ENCODE measurements at places on chromosomes 4 and X. TPM values are rescaled to one million over a fixed set of nuclear protein-coding genes. Genes with fewer than 3 reads are reported as not detected.

- H3K4me3 ChIP-seq = no peak overlapping the region
- peaks cover 13% of the 10 kb centered on the region for H3K4me1 ChIP-seq
- H3K27ac ChIP-seq = no peak overlapping the region
- peak; percentile 82 for DNase-seq
These were observed 765.4 kb upstream of the PCDH10 start for GRCh38 chr4:132383571-132384199.

DNA sequence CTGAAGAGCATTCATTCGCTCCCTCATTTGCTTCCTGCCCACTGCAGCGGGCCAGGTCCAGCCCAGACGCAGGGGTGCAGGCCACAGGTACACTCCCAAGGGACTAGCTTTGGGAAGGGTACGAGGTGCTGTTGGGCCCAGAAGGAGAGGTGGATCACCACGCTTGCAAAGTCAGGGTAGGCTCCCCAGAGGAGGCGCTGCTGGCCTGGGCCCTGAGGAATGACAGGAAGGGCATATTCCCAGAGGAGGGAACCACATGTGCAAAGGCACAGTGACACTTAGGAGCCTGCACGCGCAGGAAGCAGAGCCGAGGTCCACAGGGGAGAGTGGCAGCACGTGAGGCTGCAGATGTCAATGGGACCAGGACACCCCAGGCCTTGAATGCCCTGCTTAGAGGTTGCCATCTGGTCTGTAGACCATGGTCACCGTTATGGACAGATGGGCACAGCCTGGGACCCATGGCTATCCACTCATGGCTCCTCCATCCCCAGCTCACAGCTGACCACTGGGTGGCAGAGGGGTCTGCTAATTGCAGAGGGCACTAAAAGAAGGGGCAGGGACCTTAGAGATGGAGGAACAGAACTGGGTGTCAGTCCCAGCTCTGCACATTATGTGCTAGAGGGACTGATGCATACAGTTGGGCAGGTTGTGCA lies 7.9 kb downstream of the HTRA3 start:
- H3K36me3 ChIP-seq = no peaks in the 10 kb centered on the region
- peaks cover 54% of the 10 kb centered on the region for H3K4me1 ChIP-seq
- H3K27ac ChIP-seq = peak overlapping the region; percentile 98
- DNase-seq = no peak

DNA sequence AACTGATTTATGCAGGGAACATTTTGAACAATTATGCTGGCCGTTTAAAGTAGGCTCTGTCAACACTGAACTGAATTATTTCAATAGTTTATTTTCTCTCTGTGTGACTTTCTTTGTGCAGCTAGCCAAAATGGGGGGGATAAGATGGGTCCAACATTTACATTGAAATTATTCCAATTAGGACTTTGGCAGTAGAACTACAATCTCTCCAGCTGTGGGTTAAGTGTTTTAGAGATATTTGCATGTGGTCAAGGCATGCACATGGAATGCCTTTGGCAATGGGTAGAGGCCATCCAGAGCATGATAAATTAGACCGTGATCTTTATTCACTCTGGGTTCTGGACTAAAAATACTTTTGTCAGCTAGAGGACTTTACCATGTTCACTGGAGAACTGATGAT lies 107.9 kb upstream of the ELOVL6 start:
- no peak overlapping the region for H3K27ac ChIP-seq
- peaks cover 8% of the 10 kb centered on the region for H3K27me3 ChIP-seq
- no peaks in the 10 kb centered on the region for H3K36me3 ChIP-seq
- H3K4me3 ChIP-seq = no peak overlapping the region

DNA sequence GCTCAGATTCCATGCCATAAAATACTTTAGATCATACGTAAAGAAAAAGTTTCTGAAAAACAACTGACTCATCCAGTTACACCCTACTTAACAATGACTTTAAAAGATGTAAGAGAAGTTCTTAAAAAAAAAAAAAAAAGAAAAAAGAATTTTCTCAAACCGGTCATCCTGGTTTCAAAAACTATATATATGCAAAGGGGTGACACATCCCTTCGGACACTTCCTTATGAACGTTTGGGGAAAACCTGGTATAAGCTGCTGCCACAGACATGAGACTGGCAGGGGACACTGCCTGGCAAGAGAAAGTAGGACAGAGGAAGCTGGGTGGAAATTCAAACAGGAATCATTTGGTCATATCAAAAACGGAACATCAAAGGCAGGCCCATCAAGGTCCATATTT lies 81.2 kb upstream of the PRSS48 start:
- peak overlapping the region; percentile 96 for H3K27ac ChIP-seq
- peak overlapping the region; percentile 77 for H3K4me3 ChIP-seq

DNA sequence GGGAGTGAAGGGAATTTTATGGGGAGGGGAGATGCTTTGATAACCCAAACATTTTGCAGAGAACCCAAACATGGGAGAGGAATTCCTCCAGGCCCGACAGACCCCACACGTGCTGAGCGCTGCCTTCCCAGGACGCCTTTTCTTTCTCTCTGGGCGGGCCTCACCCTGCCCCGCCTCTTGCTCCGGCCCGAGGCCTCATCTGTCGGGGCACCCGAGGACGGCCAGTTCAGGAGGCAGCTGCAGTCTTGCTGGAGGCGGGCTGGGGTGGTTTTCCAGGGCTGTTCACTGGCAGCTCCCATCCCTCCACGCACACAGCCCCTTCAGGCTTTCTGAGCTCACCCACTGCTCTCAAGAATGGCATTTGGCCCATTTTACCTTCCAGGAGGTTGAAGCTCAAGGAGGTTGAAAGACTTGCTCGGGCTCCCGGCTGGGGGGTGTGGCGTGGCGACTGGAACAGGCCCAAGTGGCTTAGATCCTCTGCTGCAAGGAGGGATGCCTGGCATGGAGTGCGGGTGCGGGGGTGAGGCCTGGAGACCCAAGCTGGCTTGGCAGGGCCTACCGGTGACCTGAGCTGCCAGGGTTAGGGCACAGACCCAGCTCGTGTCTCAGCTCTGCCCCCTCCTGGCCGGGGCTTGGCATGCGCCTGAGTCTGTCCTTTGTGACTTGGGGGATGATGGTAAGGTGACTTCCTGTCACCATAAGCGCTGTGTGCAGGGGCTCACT lies 99.2 kb downstream of the PSAPL1 start:
- 0 out of 2 replicates have a peak, but pooled peaks cover 3% of the 10 kb centered on the region for H3K36me3 ChIP-seq
- no peaks in the 10 kb centered on the region for H3K4me1 ChIP-seq
- peaks cover 21% of the 10 kb centered on the region for H3K27me3 ChIP-seq
- DNase-seq = no peak

- no peaks in the 10 kb centered on the region for H3K4me1 ChIP-seq
- no peaks in the 10 kb centered on the region for H3K36me3 ChIP-seq
- no peaks in the 10 kb centered on the region for H3K27me3 ChIP-seq
- H3K27ac ChIP-seq = no peak overlapping the region
- H3K4me3 ChIP-seq = no peak overlapping the region
These were observed 71.3 kb upstream of the LHFPL1 start for GRCh38 chrX:112751076-112751475.

DNA sequence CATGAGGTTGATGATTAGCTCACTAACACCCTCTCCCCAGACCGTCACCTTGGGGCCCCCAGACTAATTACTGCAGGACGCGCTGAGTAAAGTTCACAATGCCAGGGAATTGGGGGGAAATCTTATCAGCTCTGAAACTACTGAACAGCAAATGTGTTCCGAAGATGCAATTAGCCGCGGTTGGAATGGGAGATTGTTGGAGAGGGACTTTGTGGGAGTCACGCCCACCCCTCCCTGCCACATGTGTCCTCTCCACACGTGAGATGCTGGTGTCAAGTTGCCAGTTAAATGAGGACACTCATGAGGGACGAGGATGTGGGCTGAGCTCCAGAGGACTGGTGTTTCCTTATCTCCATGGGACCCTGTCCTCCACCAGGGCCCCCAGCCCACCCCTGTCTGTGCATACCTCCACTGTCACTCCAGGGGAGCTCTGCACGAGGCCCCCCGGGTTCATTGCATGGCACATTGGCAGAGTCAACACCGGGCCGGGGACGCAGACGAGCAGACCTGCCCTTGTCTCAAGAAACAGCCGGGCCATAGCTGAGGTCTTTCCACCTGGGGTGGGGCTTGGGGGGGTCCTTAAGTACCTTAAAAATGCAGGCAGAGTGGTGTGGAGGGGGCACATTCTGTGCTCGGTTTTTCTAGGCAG lies 175.4 kb upstream of the PSAPL1 start:
- H3K4me1 ChIP-seq = no peaks in the 10 kb centered on the region
- no peaks in the 10 kb centered on the region for H3K36me3 ChIP-seq
- DNase-seq = no peak
- H3K27ac ChIP-seq = no peak overlapping the region

DNA sequence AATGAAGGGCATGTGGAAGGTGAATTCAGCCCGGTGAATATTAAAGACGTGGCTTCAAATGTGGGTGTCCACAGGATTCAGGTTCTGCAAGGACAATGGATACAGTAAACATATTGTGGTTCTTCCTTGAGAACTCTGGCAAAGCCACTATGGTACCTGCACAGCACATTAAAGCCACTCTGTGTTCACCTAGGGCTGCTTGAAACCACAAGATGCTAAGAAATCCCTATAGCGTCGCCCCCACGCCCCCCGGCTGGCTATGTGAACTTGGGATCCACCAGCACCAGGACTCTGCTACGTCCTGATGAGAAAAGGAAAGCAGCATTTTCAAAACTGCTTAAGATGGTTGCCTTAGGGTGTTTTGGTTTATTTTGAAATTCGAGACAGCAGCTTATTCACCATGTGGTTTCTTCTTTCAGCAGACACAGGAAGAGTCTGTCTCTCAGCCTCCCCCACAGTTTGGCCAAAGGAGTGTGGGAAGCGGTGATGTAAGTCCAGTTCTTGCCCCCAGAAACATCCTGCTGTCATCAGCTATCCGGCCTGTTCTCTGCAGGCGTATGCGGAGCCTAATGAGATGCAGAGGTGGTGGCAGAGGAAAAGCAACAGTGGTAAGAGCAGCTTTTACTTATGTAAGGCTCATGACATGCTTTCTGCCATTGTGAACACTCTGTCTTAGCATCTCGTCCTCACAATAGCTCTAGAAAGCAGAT lies 111.5 kb downstream of the AFAP1 start:
- H3K4me1 ChIP-seq = peaks cover 100% of the 10 kb centered on the region
- H3K27ac ChIP-seq = peak overlapping the region; percentile 85
- H3K27me3 ChIP-seq = peaks cover 31% of the 10 kb centered on the region
- peak; percentile 98 for DNase-seq
- peak overlapping the region; percentile 81 for H3K4me3 ChIP-seq
- peaks cover 89% of the 10 kb centered on the region for H3K36me3 ChIP-seq

GRCh38 chr4:73822389-73822788 lies 14.1 kb upstream of the CXCL6 start:
- no peaks in the 10 kb centered on the region for H3K27me3 ChIP-seq
- no peak overlapping the region for H3K4me3 ChIP-seq
- H3K27ac ChIP-seq = no peak overlapping the region
- DNase-seq = no peak
- H3K4me1 ChIP-seq = peaks cover 17% of the 10 kb centered on the region

DNA sequence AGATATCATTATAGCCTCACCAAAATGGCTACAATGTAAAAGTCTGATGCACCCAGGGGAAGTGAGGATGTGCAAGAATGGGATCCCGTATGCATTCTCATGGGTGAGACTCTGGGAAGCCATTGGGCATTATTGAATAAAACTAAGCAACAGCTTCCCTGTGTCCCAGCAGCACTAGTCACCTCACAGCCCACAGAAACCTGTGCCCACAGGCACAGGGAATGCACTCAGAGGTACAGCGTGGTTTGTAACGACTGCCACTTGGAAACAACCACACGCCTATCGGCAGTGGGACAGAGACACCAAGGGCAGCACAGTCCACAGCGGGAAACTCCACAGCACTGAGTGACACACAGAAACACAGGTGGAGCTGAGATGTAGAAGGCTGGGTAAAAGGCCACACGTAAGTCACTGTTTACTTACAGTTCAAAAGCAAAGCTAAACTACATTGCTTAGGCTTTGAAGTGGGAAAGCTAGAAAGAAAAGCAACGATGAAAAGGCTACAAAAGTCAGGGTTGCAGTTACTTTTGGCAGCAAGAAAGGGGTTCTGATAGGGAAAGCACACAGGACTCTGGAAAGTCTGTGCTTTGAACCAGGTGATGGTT lies 69.2 kb downstream of the HAUS3 start:
- H3K36me3 ChIP-seq = no peaks in the 10 kb centered on the region
- H3K27me3 ChIP-seq = no peaks in the 10 kb centered on the region
- H3K4me3 ChIP-seq = no peak overlapping the region
- H3K4me1 ChIP-seq = no peaks in the 10 kb centered on the region

DNA sequence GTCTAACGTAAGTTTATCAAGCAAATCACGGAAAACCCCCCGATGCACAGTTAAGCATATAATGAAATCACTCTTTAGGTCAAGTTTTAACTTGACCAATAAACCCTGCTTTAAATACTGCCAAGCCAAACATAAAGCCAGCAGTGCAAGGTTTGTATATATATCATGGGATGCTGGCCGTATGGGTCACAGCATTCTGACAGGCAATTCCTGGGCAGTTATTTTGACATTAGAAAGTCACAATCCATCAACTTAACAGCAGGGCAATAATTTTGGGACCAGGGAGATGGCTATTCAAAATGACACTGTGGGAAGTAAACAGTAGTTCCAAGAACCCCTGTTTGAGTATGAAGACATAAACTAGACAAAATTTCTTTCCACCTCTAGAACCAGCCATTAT lies 116.9 kb downstream of the ZNF827 start:
- peaks cover 48% of the 10 kb centered on the region for H3K4me1 ChIP-seq
- DNase-seq = no peak
- H3K36me3 ChIP-seq = peaks cover 32% of the 10 kb centered on the region
- H3K4me3 ChIP-seq = no peak overlapping the region
- no peaks in the 10 kb centered on the region for H3K27me3 ChIP-seq

GRCh38 chr4:148780426-148781005 lies 338.3 kb upstream of the NR3C2 start:
- H3K36me3 ChIP-seq = no peaks in the 10 kb centered on the region
- H3K4me3 ChIP-seq = no peak overlapping the region
- no peak for DNase-seq

GRCh38 chr4:62194342-62194741 lies 994.2 kb downstream of the ADGRL3 start:
- H3K27ac ChIP-seq = no peak overlapping the region
- H3K27me3 ChIP-seq = no peaks in the 10 kb centered on the region
- H3K4me3 ChIP-seq = no peak overlapping the region

DNA sequence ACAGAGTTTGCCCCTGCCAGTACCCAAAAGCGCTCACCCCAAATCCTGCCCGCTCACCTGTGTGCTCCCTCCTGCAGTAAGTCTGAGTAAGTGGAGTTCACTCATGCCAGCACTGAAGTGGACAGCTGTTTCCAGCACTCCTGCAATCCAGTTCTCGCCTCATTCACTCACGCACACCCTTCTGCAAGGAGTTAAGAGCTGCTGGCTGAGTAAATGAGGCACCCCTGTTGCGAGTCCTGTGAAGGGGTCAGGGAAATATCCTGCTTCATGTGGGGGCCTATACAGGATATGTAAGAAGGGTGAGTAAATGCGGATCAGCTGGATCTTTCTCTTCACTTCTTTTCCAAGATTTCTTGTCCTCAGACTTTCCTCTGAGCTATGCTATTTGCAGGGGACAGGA lies 23.5 kb downstream of the CXCL8 start:
- peaks cover 7% of the 10 kb centered on the region for H3K4me1 ChIP-seq
- no peak overlapping the region for H3K4me3 ChIP-seq
- peaks cover 9% of the 10 kb centered on the region for H3K27me3 ChIP-seq
- DNase-seq = no peak

- DNase-seq = no peak
- H3K27me3 ChIP-seq = peaks cover 5% of the 10 kb centered on the region
- H3K27ac ChIP-seq = no peak overlapping the region
- H3K36me3 ChIP-seq = no peaks in the 10 kb centered on the region
- H3K4me3 ChIP-seq = no peak overlapping the region
These were observed 23.3 kb upstream of the ARX start for GRCh38 chrX:25039036-25039435.

The DCHS2 gene
- total RNA-seq = not detected

The LGI2 gene
- total RNA-seq = not detected

The ZCCHC12 gene
- total RNA-seq = not detected

The KLF8 gene
- total RNA-seq = 0.11 TPM

The RAB9B gene
- 0.23 TPM for total RNA-seq

The FAAH2 gene
- not detected for total RNA-seq

The MAGEB10 gene
- not detected for total RNA-seq

The SASH3 gene
- not detected for total RNA-seq

The C4orf36 gene
- 2.0 TPM for total RNA-seq

The PRSS12 gene
- total RNA-seq = 70.6 TPM
